ENCODE measurements at places on chromosomes 4 and X. TPM values are rescaled to one million over a fixed set of nuclear protein-coding genes. Genes with fewer than 3 reads are reported as not detected.

The UFSP2 gene
- total RNA-seq: 35.1 TPM

The HPF1 gene
- total RNA-seq: 18.7 TPM

The SMIM31 gene
- not detected for total RNA-seq

The PHEX gene
- 0.35 TPM for total RNA-seq

- no peaks in the 10 kb centered on the region for H3K27me3 ChIP-seq
- no peaks in the 10 kb centered on the region for H3K4me1 ChIP-seq
- H3K27ac ChIP-seq: no peak overlapping the region
Measured at GRCh38 chr4:109091727-109092409, 210.6 kb downstream of the COL25A1 start.

- no peak for DNase-seq
- H3K4me3 ChIP-seq: no peak overlapping the region
- no peaks in the 10 kb centered on the region for H3K4me1 ChIP-seq
- H3K27me3 ChIP-seq: no peaks in the 10 kb centered on the region
- no peak overlapping the region for H3K27ac ChIP-seq
- H3K36me3 ChIP-seq: no peaks in the 10 kb centered on the region
Measured at GRCh38 chr4:138939960-138940359, 75.6 kb upstream of the NOCT start.

GRCh38 chr4:76195326-76195725 lies 18.3 kb downstream of the SCARB2 start:
- H3K27me3 ChIP-seq: no peaks in the 10 kb centered on the region
- H3K27ac ChIP-seq: peak overlapping the region; percentile 25
- no peak for DNase-seq
- H3K36me3 ChIP-seq: peaks cover 14% of the 10 kb centered on the region
- no peak overlapping the region for H3K4me3 ChIP-seq

DNA sequence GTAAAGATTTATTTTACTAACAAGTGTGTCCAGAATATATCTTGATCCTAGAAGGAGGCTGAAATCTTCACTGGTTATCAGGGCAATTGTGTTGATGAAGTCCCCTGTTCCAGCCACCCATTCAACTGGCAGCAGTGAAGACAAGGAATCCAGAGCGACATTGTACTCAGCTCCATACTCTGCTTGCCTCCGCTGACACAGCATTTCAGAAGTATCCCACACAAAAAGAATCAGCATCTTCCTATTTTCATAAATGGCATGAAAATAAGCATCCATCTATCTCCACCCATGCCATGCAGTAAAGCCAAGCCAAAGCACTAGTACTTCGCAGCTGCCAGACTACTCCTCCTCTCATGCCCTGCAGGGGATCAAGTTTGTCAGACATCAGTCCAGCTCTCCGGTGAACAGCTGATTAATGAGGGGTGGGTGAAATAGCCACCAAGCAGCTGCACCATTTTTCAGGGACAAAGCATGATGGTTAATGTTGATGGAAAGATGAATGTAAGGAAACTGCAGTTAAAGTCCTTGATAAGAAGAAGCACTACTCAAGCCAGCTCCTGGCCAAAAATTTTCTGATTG lies 54.0 kb downstream of the COL25A1 start:
- H3K27ac ChIP-seq: no peak overlapping the region
- H3K36me3 ChIP-seq: no peaks in the 10 kb centered on the region
- H3K27me3 ChIP-seq: no peaks in the 10 kb centered on the region
- H3K4me3 ChIP-seq: no peak overlapping the region
- H3K4me1 ChIP-seq: no peaks in the 10 kb centered on the region

DNA sequence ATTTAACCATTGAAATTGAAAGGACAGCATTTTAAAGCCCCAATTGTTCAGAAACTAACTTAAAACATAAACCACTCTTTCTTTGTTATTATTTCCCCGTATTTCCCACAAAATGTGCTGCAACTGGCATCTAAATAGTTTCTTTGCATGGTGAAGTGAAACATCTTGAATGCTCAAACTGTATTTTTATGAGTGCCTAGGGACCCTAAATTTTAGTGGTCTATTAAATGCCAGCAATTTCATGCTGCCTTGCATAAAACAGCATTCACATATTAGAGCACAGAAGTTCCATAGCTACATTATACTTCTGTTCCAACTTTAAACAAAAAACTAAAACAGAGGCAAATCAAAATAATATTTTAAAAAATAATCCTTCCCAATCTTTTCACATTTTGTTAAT lies 5.4 kb downstream of the RAB28 start:
- H3K27ac ChIP-seq: no peak overlapping the region
- no peak overlapping the region for H3K4me3 ChIP-seq
- peaks cover 11% of the 10 kb centered on the region for H3K4me1 ChIP-seq
- no peaks in the 10 kb centered on the region for H3K27me3 ChIP-seq
- H3K36me3 ChIP-seq: no peaks in the 10 kb centered on the region

DNA sequence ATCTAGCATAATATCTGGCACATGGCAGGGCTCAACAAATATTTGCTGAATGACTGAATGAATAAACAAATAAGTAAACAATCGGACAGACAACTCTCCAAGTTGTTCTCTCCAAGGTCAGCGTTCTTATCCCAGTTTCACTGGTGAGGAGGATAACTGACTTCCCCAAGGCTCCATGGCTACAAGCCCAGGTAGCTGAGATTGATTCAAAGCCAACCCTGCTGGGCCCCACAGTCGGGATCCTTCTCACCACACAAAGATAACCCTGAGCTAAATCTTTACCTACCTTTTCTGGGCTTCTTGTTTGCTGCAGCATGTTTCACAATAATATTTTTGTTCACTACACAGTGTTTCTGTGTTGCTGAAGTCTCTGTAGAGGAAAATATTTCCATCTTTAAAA lies 54.9 kb downstream of the USP46 start:
- peaks cover 29% of the 10 kb centered on the region for H3K4me1 ChIP-seq
- H3K4me3 ChIP-seq: no peak overlapping the region
- H3K27ac ChIP-seq: no peak overlapping the region
- H3K27me3 ChIP-seq: no peaks in the 10 kb centered on the region
- DNase-seq: no peak

All from thoracic aorta (tissue), 2 donors.